A549 treated with GW870086 at 1 μM for 4 hours (cell line): ENCODE measurements at places on chromosomes 2 and 18. TPM values are rescaled to one million over a fixed set of nuclear protein-coding genes. Genes with fewer than 3 reads are reported as not detected.

The MAPK4 gene
- total RNA-seq, result 0.11 to 0.26 TPM (median 0.23 TPM) in 5 replicates

The MAB21L4 gene
- total RNA-seq, result 0.26 to 0.49 TPM (median 0.37 TPM) in 5 replicates

The ADAM23 gene
- 5.5 to 9.9 TPM (median 9.5 TPM) in 5 replicates for total RNA-seq

The TEX51 gene
- total RNA-seq, result not detected in 5 replicates

The RAB17 gene
- 0.16 to 0.71 TPM (median 0.34 TPM) in 5 replicates for total RNA-seq

The DCDC2C gene
- total RNA-seq, result 0.19 to 0.68 TPM (median 0.30 TPM) in 3 of 5 replicates, not detected in the others

The GTF2A1L gene
- not detected in 5 replicates for total RNA-seq
